ENCODE measurements at places on chromosomes 5 and 9.

- DNase-seq, result no peak
Measured at GRCh38 chr5:32794086-32794485, 83.0 kb downstream of the NPR3 start.

- no peak for DNase-seq
Measured at GRCh38 chr9:112332674-112332976, 794 bp downstream of the PTBP3 start.

DNA sequence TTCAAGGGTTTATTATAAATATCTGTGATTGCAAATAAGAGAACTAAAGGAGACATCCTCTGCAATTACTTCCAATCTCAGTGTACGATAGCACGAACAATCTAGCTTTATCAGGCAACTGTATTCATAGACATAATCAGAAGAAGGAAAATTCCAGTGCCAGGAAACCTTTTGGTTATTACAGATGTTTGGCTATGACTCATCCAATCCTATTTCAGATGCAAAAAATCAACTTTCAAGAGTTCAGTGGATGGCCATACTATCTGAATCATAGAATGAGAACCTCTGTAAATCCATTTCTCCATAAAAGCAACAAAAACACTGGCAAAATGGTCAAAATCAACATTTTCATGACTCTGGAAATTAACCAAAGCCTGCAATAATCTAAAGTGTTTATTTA, 37.9 kb downstream of the GAS1 start:
- no peak for DNase-seq

- DNase-seq, result no peak
Measured at GRCh38 chr5:35838370-35839042, 18.2 kb upstream of the IL7R start.

DNA sequence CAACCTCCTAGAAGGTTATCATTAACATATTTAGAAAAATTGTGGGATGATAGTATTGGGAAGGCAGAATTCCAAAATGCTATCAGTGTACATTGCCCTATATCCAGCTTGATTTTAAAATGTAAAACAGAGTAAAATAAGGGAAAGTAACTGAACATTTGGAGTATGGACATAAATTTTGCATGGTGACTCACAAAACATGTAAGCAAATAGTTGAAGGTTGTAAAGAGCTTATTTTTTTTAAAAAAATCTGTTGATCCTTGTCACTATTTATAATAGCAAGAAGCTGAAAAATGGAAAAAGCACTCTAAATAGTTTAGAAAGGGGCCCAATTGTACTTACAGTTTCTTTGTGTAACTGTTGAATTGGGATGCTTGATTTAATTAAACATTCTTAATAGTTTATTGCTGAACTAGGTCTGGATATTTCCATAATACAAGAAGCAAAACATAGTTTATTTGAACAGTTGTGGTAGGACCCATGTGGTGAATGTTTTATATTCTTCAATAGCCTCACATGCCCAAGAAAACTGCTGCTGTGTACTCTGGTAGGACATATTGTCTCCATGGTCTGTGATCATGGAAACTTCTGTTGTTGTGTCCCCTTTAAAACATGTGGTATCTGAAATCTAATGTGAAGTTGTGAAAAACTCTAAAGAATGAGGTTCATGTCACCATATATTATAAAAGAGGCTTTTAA, 82.4 kb downstream of the NNT start:
- DNase-seq, result no peak

DNA sequence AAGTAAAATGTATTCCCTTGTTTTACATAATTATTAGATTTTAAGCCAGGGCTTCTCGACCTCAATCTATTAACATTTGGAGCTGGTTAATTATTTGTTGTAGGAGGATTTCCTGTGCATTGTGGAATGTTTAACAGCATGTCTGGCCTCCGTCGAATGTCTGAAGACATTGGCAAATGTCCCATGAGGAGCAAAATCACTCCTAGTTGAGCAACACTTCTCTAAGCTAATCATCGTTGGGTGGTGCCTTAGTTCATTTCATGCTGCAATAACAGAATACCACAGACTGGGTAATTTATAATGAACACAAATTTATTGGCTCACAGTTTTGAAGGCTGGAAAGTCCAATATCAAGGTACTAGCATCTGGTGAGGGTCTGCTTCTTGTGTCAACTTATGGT, 13.4 kb upstream of the VPS13A start:
- DNase-seq, result no peak

DNA sequence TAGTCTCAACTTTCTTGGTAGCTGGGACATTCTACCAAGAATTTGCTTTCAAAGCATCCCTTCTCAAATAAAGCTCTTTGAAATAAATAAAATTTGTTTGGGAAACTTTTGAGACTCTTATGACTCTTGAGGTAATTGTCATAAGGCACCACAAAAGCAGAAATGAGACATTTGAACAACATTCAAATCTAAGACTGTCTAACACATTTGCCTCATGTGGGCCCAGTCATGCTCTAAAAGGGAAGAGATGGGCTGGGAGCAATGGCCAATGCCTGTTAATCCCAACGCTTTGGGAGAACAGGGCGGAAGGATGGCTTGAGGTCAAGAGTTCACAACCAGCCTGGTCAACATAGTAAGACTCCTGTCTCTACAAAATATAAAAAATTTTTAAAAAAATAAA, 26.4 kb downstream of the SLC31A2 start:
- no peak for DNase-seq

GRCh38 chr9:131049829-131050715, 41.1 kb downstream of the LAMC3 start:
- DNase-seq, result no peak

DNA sequence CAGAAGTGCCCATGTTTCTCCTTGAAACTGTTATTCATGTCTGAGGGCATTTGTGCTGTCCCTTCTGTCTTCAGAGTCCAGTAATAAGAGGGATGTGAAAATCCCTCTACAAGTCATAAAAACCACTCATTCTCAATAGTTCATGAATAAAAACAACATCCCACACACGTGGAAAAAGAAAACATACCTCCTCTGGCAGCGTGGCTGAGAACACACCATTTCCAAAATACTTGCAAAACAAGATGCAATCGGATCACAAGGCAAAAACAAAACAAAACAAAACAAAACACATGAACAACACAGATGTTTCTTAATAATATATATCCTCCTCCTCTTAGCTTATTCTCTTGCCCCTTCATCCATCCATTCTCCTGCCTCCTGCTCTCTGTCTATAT, 71.0 kb upstream of the EQTN start:
- DNase-seq, result no peak

- no peak for DNase-seq
Measured at GRCh38 chr5:74918232-74918669, 52.1 kb upstream of the FAM169A start.

DNA sequence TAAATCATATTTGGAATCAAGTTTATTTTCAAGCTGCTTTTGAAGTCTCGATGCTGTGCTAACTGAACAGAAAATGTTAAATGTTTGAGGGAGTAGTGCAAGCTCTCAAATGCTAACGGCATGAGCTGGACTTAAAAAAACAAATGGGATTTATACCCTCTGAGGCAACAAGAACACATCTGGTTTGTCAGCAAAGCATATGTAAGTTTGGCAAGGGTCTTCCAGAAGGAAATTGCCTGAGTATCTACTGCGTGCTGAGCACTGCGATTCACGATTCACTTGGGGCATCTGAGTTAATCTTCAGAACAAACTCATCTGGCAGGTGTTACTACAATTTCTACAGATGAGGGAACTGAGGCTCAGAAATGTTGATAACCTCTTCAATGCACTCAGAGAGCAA, 98.4 kb upstream of the C9orf72 start:
- DNase-seq, result no peak

- DNase-seq, result no peak
Measured at GRCh38 chr5:32390819-32391591, 53.5 kb downstream of the ZFR start.

DNA sequence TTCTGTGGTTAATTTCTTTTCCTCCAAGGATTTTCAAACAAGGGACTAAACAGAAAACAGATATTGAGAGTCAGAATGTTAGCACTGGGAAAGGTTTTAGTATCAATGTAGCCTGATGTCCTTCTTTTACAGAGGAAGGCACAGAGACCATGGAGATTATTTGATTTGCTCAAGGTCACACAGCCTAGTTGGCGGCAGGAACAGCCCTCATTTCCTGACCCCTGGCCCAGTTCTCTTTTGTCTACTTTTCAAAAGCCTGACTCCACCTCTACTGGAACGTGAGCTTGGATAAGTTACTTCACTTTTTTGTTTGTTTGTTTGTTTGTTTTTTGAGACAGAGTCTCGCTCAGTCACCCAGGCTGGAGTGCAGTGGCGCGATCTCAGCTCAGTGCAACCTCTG, 6.6 kb upstream of the NRG2 start:
- no peak for DNase-seq
